ENCODE measurements at places on chromosomes 13 and 19.

DNA sequence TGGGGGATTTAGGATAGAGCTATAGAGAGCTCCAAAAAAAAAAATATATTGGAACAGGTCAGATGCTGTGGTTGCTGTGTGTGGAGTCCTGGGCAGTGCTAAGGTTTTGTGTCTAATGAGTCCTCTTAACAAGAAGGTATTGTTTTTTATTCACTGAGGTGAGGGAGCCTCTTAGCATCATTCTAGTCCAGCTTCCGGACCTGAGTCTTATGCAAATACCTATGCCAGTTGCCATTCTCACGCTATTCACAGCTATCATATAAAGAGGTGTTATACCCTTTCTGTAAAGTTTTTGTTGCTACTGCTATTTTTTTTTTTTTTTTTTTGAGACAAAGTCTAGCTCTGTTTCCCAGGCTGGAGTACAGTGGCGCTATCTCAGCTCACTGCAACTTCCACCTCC, 1.4 kb downstream of the NLRP2 start:
- no peak for DNase-seq

GRCh38 chr13:41919741-41920487, 41.0 kb downstream of the VWA8 start:
- no peak for DNase-seq

GRCh38 chr19:52695996-52696395, 38.8 kb downstream of the ZNF611 start:
- no peak for DNase-seq

DNA sequence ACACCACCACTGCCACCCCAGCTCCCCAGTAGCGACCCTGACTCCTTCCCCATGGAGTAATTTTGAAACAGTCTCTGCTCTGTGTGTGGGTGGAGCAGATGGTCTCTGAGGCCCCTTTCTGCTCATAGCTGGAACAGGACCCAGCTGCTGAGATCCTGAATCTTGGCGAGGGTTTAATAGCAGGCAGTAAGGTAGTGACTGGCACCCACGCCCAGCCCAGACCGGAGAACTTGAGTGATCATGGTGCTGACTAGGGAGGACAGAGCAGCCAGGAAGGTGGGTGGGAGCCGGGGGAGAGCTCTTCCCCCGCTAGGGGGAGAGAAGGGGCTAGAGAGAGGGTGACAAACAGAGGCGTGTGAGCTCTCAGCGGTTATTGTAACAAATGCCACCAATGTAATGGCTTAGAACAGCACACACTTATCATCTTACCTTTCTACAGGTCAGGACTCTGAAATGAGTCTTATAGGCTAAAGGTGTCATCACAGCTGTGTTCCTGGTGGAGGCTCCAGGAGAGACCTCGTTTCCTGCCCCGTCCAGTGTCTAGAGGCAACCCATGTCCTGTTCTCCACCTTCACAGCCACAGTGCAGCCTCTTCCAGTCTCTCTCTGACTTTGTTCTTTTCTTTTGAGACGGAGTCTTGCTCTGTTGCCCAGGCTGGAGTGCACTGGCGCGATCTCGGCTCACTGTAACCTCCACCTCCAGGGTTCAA, 7.2 kb upstream of the ACER1 start:
- DNase-seq: no peak

- DNase-seq: no peak
Observed at GRCh38 chr13:25281193-25281934, 5.9 kb downstream of the MTMR6 start.

DNA sequence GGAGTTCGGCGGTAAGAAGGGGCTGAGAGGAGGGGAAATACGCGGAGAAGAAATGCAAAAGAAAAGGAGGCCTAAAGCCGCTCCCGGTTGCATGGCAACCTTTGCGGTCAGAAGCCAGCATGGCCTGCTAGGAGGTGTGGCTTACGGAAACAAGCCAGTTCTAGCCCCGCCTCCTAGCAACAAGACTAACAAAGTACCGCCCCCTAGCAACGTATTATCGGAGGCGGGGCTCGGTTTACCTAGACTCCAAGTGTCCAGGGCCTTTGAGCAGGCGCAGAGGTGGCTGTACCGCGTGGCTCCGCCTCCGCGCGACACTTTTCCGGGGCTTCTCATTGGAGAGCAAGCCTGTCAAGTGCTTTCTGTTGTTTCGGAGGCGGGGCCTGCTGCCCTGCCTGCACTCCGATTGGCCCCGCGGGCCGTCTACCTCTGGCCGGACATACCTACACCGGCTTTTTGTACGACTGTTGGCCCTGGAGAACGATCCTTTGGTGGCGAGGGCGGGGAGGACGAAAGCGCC, 339 bp upstream of the CYTH2 start:
- DNase-seq: peak; percentile 100

DNA sequence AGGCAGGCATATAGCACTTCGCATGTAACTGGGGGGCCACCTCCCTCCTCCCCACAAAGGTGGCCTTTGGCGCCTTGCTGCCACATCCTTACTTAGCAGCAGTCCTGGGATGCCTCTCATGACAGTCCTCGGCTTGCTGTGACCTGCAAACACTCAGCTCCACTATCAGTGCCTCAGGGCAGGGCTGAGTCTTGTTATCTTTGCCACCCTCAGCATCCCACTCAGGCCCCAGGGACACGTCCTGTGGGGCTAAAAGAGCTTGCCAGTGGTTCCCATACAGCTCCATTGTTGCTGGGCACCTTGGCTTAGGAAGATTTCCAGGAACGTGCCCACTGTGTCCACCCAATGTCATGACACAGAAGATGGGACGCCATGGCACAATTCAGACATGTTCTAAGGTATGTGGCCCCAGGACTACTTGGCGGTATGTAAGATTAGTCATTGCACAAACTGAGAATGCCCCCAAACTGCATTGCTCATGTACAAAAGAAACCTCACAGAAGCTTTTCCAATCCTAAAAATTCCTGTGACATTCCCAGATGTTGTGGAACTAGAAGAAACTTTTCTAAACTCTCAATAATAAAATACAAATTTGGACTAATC, 16.3 kb downstream of the DOCK9 start:
- DNase-seq: no peak

DNA sequence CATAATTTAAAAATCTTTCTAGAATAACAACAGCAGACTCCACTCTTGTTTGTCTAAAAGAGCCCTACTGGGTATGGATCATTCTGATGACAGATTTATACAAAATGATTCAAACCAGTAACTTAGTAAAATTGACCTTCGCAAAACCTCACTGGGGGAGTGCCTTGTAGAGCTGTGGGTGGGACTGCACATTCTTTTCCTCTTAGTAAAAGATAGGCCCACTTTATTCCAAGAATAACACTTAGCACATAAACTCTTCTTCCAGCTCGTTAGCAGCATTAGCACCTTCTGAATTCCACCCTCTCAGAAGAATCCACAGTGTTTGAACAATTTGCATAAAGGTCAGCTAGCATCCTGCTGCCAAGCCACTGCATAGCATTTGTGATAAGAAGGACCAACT, 106.8 kb downstream of the STOML3 start:
- DNase-seq: no peak

GRCh38 chr19:42042455-42043170, 27.4 kb downstream of the GRIK5 start:
- no peak for DNase-seq

DNA sequence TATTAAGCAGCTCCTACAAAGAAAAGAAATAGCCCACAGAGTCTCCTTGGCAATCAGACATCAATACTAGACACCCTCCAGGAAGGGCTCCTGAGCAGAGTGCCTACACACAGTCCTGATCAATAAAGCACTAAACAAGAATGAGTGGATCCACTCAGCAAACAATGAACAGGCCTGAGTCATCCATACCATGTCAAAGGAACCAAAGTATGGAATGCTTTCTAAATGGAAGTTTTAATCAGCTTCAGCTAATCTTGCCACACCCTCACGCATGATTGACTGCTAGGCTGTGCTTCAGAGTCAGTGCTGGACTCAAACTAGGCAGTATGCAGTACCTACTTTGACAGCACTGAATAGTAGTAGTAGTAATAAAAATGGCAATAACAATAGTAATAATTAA, 392.7 kb upstream of the HTR2A start:
- DNase-seq: no peak

- DNase-seq: peak; percentile 81
Observed at GRCh38 chr19:39372047-39372802, 18.7 kb downstream of the PAF1 start.

DNA sequence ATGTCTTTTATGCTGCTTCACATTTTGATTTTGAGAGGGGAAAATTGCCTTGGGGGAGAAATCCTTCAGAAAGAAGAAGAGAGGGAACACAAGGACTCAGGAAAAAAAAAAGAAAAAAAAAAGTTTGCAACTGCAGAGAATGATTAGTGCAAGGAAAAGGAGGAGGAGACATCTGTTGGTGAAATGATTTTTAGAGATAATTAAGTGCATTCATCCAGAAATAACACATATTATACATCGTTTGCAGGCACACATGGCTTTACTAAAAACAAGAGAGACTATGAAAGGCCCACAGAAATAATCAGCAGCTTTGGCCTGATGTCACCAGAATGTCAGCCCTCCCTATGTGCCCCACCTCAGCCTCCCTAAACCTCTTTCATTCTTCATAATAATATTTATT, 1058.2 kb downstream of the PCDH9 start:
- DNase-seq: no peak

- no peak for DNase-seq
Observed at GRCh38 chr13:111353508-111353907, 33.1 kb downstream of the TEX29 start.

DNA sequence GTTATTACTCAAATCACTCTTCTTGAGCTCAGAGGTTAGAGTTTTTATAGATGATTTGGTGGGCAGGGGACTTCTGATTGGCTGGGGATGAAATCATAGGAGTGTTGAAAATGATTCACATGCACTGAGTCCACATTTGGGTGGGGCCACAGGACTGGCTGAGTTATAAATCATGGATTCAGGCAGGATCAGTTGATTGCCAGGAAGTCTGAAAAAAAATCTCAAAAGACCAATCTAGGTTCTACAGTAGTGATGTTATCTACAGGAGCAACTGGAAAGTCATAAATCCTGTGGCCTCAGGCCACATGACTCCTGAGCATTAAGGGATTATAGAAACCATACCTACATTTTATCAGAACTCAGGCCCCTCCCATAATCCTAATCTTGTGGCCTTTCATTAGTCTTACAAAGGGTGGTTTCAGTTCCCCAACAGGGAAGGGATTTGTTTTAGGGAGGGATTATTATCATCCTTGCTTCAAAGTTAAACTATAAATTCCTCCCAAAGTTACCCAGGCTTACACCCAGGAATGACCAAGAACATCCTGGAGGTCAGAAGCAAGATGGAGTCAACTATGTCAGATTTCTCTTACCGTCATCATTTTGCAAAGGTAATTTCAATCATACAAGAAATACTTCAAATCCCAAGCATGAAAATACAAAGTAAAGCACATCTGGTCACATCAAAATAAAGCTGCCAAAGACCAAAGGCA, 5.6 kb upstream of the CCDC70 start:
- DNase-seq: no peak

GRCh38 chr13:30085087-30085486, 222.3 kb downstream of the KATNAL1 start:
- DNase-seq: no peak

- DNase-seq: no peak
Observed at GRCh38 chr13:108615241-108615640, 14.2 kb upstream of the MYO16 start.

DNA sequence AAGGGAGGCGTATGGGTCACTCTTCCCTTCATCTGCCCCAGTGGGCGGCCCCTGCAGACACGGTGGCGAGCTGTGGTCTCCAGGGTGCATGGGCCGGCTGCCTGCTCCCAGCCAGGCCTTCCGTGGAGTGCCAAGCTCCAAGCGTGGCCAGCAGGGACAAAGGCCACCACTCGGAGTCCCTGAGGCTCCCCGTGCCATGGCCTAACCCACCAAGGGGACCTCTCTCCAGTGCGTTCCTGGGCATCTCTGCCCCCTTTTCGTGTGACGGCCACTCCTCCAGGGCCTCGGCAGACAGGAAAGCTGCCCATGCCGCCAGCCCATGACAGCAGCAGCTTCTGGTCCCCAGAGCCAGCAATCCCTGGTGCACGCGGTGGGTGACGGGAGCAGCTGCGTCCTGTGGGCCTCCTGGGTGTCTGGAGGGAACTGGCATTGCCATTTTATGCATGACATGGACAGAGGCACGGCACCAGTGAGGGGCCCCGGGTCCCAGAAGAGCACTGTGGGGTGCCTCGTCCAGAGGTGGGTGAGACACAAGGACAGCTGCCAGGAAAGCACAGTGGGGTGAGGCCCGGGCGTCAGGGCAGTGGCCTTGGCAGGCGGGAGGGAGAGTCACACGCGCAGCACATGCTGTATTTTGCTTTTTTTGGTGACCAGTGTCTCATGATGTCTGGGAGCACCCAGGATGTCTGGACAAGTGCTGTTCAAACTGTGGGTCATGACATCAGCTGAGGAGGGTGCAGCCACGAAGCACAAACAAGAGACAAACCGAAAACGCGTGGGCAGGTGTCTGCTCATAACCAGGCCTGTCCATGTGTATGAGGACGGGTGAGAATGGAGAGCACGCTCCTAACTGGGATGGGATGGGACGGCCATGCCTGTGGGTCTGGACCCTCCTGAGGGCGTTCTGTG, 32.3 kb downstream of the CEBPG start:
- DNase-seq: no peak

- DNase-seq: no peak
Observed at GRCh38 chr19:38714354-38714778, 29.9 kb downstream of the CAPN12 start.

GRCh38 chr13:31327182-31327860, 127.5 kb downstream of the B3GLCT start:
- DNase-seq: no peak

DNA sequence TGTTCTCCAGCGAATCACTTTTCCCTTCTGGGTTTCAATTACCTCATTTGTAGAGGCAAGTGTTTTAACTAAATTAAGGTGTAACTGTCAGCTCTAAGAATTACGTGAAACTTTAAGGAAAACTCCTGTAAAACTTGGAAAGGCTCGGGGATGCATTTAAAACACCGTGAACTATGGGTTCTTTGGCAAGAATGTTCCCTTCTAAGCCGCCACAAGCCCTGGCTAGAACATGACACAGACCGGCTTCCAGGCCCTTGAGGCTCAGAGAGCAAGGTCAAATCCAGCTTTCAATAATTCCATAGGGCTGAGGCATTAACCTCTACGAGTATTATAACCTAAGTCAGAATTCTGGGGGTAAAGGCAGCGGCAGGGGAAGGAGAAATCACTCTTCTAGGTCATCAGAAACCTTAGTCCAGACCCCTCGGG, 685 bp downstream of the VWA8 start:
- no peak for DNase-seq

DNA sequence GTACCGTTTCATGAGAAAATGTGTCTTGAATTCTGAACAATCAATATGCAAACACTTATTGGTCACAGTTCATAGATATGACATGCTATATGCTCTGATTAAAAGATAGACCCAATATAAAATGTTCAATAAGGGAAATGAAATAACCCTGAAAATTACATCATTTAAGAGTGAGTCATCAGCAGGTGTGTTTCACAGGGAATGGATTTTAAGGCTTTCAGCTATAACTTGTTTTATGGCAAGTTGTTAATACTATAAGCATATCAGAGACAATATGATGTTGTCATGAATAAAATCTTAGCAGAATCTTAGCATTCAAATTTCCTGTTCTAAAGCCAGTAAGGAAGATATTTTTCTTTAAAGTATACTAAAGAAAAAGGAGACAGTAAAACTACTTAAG, 483.4 kb upstream of the PCDH9 start:
- no peak for DNase-seq

GRCh38 chr19:11856596-11857250, 8.2 kb downstream of the ZNF439 start:
- DNase-seq: no peak
